ENCODE measurements at places on chromosomes 1 and 21.

GRCh38 chr21:38908537-38908936 is 102.8 kb downstream of the ETS2 start:
- no peak for DNase-seq

DNA sequence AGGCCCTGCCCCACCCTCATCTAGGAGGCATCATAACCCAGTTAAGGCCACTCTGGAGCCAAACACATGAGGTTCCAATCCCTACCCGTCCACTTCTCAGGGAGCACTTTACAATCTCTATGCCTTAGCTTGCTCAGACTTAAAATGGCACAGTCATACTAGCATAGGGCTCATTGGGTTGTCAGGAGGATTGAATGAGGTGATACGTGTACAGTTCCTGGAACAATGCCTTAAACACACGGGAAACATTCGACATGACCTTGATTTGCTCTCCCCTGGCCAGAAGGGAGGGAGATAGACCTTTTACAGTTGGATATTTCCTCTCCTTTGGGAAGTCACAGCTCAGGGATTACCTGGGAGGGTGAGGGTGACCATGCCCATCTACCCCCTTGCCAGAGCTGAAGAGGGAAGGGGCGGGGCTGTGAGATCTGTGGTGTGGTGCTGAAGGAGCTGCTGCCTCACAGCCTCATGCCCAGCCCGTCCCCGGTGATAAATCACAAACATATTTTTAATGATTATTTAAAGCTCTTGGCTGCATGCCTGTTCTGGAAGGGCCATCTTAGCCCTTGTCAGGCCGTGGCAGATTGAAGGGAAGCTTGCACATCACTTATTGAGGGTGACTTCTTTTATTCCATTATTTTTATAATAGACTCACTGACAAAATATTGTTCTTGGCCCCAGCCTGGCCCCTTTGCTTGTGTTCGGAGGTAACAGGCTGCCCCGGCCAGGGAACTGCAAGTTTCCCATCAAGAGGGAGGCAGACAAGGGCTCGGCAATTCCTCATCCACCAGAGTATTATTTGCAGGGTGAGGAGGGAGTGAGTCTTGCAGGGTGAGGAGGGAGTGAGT is 83.4 kb downstream of the FOXD2 start:
- peak; percentile 71 for DNase-seq

- DNase-seq, result no peak
These were observed at the start of gene HHIPL2 for GRCh38 chr1:222547944-222548671. Gene HHIPL2, minus strand, starts transcription at chr1:222548104. Its CDS starts 60 bp downstream, at chr1:222548044.

DNA sequence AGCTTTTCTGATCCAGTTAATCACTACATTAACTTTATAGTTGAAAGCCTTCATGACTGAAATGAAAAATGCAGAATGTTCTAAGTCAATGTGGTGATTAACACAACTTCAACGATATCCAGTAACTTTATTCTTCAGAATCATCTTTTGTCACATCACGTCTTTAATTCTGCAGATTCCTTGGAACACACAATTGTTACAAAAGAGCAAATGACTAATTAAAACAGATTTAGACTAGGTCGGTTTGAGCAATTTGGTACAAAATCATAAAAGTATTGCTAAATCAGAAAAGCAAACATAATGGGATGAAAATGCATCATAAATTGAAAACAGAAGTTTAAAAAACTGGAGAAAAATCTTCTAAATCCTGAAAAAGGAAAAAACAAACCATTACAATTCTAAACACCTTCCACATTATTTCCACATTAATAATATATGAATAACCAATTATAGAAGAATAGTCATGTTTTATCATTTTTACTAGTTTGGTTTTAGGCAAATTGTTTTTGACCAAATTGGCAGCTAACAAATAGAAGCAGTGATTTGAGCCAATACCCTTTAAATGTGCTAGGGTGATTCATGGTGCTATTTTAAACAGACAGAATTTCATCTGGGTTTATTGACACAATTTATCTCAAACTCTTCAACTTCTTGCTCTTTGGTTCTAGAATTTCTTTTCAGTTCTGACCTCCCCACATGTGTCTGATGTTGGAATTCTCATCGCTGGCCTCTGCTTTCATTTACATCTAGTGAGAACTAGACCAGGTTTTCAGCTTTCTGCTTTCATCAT is 468.1 kb upstream of the PTBP2 start:
- no peak for DNase-seq

- DNase-seq, result no peak
These were observed 28.4 kb downstream of the SYT2 start for GRCh38 chr1:202681736-202682420.

DNA sequence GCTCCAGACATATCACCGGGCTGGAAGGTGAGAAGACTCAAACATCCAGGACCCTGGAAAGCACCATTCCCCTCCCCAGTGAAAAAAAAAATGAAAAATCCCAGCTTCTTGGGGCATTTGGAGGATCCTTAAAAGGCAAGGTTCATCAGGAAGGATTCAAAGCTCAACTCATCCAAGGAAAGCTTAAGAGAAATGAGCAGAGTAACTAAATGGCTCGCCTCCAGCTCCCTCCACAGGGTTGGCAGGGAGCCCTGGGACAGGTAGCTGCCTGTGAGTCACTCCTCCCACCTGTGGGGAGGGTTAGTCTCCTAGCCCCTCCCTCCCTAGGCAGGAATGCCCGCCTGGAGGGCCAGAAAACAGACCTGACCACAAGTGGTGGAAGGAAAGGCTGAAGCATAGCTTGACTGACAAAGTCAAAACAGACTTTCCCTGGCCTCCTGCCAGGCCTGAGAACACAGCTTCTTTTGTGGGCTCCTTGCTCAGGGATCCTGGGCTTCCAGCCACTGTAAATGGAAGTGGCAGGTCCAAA is 712 bp upstream of the LAMB3 start:
- peak; percentile 73 for DNase-seq

- DNase-seq, result peak; percentile 10
These were observed 35.0 kb downstream of the MTOR start for GRCh38 chr1:11227106-11228077.

DNA sequence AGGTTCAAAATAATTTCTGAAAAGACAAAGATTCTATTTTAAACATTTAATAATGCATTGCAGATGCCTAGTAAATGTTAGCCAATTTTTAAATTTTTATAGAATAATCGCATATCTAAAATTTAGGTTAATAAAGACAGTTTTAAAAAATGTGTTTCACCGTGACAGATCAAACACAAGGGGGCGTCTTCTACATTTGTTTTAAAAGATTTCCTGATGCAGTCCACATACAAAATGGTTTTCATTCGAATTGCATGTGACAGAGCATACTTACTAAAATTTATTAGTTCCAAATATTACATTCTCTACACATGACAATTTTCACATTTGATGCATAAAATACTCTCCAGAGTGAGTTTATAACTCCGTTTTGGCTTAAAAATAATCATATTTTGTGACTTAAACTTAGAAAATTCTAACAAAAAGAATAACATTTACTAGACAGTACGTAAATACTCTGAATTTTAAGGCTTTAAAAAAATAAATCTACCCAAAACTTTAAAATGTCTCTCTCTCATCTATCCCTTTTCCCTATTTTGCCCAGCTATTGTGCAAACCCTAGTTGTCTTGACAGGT is 75.5 kb downstream of the ADAMTS1 start:
- DNase-seq, result peak; percentile 60

DNA sequence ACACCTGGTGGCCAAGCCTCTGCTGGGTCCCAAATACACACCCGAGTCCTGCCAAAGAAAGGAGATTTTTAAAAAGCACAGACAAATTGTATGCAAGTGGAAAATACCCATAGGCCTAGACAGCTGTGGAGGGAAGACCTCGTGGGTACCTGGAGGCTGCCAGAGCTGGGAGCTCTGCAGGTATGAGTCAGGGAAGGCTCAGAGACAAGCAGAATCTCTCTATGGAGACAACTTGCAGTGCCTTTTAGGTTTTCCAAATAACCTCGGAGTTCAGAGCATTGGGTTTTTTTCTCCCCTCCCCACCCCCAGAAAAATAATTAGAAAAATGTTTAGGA is 127.7 kb downstream of the EDEM3 start:
- no peak for DNase-seq

- no peak for DNase-seq
These were observed 205.4 kb upstream of the FMN2 start for GRCh38 chr1:239886266-239886665.

- no peak for DNase-seq
These were observed 138.3 kb downstream of the PGBD5 start for GRCh38 chr1:230287674-230288315.

GRCh38 chr1:29081201-29081600 is 42.5 kb downstream of the TMEM200B start:
- DNase-seq, result no peak

- peak; percentile 12 for DNase-seq
These were observed 130.7 kb downstream of the COQ8A start for GRCh38 chr1:227070638-227071285.

DNA sequence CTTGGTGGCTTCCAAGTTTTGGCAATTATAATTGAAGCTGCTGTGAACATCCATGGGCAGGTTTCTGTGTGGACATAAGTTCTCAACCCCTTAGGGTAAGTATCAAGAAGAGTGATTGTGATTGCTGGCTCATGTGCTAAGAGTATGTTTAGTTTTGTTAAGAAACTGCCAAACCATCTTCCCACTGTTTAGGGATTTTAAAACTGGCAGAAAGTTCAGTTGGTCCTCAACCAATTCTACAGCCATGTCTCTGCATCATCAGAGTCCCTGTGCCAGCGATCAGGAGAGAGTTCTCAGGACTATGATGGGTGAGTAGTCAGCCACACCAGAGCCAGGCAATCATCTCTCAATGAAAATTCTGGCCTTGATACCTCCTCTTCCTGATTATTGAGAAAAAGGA is 193.8 kb downstream of the ZC3H11B start:
- no peak for DNase-seq

- no peak for DNase-seq
These were observed 177.8 kb downstream of the GIPC2 start for GRCh38 chr1:78223417-78224215.

GRCh38 chr21:31872452-31873274 is at the start of gene HUNK:
Gene HUNK, plus strand, starts transcription at chr21:31873020. Its CDS starts 655 bp downstream, at chr21:31873675.
- DNase-seq, result peak; percentile 61

DNA sequence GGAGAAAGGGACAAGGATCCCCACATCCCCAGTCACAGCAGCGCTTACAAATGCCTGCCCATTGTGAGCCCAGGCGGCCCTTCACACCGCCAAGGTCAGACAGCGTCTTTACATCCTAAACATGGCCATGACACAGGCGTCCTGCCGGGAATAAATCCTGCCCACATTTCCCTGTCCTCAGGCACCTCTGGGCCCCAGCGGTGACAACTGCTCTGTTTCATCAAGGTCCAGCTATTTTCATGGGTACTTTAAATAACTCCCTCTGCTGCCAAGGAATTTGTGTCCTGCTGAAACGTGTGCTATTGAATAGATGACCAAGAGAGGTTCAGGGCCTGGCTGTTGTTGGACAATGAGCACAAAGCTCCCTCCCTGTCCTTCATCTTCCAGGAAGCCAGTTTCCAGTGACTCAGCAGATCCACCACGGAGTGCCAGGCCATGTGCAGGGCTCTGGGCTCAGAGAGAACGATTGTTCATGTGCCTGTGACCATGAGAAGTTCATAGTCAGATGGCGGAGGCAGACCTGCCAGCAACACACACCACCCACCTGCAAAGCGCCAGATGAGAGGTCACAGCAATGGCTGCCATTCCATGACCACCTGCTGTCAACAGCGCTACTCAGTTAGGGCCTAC is 195.8 kb downstream of the MATN1 start:
- peak; percentile 21 for DNase-seq

- no peak for DNase-seq
These were observed 164.7 kb downstream of the LTN1 start for GRCh38 chr21:28828021-28828420.

- no peak for DNase-seq
These were observed 180.7 kb downstream of the ZNF326 start for GRCh38 chr1:90175490-90176167.

GRCh38 chr1:232613752-232614381 is 16.1 kb downstream of the SIPA1L2 start:
- DNase-seq, result peak; percentile 85

GRCh38 chr1:183077097-183077496 is 53.9 kb downstream of the LAMC1 start:
- no peak for DNase-seq

DNA sequence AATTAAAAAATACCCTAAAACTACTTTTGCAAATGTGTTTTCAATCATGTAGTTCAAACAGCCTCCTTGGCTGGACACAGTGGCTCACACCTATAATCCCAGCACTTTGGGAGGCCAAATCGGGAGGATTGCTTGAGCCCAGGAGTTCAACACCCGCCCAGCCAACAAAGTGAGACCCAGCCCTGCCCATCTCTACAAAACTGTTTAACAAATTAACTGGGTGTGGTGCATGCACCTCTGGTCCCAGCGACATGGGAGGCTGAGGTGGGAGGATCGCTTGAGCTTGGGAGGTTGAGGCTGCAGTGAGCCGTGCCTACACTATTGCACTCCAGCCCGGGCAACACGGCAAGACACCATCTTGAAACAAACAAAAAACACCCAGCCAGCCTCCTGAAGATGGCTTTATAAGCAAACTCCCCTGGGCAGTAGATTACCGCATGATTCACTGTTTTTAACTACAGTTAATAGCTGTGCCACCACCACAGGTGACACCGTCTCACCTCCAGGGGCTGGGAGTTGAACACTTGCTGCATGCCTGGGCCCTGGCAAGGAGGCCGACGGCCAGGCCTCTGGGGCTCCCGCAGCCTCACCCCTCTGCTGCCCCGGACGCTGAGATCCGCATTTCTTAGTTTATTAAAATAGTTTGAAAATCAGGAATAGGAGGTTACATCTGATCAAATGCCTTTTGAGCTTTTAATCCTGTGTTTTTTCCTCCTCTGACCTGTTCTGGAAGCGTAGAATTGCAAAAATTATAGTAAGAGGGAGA is 16.2 kb downstream of the PTTG1IP start:
- DNase-seq, result no peak

- DNase-seq, result peak; percentile 72
These were observed 64.9 kb upstream of the GNG12 start for GRCh38 chr1:67898033-67898726.

DNA sequence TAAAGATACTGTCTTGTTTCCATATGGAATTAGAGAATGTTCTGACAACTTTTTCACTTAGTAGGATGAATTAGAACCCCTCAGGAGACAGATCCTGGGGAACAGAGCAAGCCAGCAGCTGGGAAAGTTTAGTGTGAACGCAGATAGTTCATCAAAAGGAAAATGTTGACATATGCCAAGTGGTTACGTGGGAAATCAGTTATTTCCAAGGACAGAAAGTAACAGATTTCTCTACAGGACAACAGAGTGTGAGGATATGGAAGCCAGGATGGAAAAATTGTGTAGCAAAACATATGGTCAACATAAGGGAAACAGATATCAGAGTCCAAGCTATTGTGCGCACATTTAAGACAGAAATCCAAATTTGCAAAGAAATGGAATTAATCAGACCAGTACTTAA is 419.5 kb downstream of the LRRIQ3 start:
- DNase-seq, result no peak

GRCh38 chr21:29233611-29234540 is 64.8 kb upstream of the BACH1 start:
- DNase-seq, result peak; percentile 32

- no peak for DNase-seq
These were observed 785 bp downstream of the ZNF697 start for GRCh38 chr1:119647228-119647733.

GRCh38 chr1:230821346-230821745 is 47.0 kb downstream of the C1orf198 start:
- DNase-seq, result no peak
